ENCODE measurements at places on chromosomes 1 and 21. TPM values are rescaled to one million over a fixed set of nuclear protein-coding genes. Genes with fewer than 3 reads are reported as not detected.
A peak's percentile ranks its signal among the peaks of the same experiment; 100 is the strongest.

GRCh38 chr1:17926906-17927305, 171.8 kb downstream of the ACTL8 start:
- peaks cover 47% of the 10 kb centered on the region for H3K27me3 ChIP-seq
- no peak for DNase-seq
- H3K27ac ChIP-seq: no peak overlapping the region

- peaks cover 32% of the 10 kb centered on the region for H3K4me1 ChIP-seq
- no peak overlapping the region for H3K4me3 ChIP-seq
- no peaks in the 10 kb centered on the region for H3K27me3 ChIP-seq
- peaks cover 17% of the 10 kb centered on the region for H3K36me3 ChIP-seq
- DNase-seq: peak; percentile 1
Measured at GRCh38 chr21:14620152-14620551, 74.0 kb upstream of the SAMSN1 start.

DNA sequence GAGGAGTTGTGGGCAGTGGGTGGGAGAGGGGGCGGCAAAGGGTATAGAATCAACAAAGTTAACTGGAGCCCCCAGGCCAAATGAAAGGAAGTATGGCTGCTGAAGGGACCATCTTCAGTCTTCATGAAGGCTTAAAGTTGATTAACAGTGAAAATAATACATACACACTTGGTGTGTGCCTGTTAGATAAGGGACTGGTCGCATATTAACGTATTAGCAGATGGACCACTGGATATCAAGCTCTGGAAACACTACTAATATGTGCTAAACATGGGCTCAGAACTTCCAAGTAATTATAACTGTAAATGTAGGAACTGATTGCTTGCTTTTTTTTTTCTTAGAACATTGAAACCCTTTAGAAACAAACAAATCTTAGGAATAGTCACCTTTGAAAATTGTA, 224.7 kb upstream of the KIAA0040 start:
- H3K4me3 ChIP-seq: no peak overlapping the region
- H3K4me1 ChIP-seq: peaks cover 7% of the 10 kb centered on the region
- peaks cover 33% of the 10 kb centered on the region for H3K27me3 ChIP-seq

DNA sequence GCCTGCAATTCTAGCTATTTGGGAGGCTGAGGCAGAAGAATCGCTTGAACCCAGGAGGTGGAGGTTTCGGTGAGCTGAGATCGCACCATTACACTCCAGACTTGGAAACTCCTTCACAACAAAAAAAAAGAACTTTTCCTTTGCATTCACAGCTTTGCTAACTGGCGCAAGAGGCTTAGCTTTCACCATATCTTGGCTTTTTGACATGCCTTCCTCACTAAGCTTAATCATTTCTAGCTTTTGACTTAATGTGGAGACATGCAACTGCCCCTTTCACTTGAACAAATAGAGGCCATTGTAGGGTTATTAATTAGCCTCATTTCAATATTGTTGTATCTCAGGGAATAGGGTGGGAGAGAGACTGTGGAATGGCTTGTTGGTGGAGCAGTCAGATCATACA, 8.7 kb downstream of the KPNA6 start:
- no peaks in the 10 kb centered on the region for H3K27me3 ChIP-seq
- H3K4me1 ChIP-seq: peaks cover 60% of the 10 kb centered on the region

GRCh38 chr1:169483500-169483966, 2.2 kb downstream of the SLC19A2 start:
- peak overlapping the region; percentile 88 for H3K4me3 ChIP-seq
- H3K4me1 ChIP-seq: peaks cover 66% of the 10 kb centered on the region

DNA sequence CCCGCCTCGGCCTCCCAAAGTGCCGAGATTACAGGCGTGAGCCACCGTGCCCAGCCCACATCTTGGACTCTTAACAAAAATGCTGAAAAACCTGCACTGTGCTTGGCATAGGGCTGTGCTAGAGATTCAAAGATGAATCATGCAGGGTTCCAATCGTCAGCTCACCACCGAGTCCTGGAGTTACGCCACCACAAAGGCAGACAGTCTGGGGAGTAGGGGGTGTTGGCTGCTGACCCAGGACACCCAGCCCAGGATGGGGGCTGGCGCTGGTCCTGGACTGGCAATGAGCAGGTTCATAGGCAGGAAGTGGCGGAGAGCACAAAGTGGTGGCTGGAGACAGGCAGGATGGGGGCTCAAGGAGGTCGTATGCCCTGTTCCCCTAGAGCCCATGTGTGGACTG, 16.0 kb downstream of the PSRC1 start:
- H3K36me3 ChIP-seq: no peaks in the 10 kb centered on the region
- DNase-seq: no peak
- peaks cover 3% of the 10 kb centered on the region for H3K4me1 ChIP-seq
- H3K4me3 ChIP-seq: no peak overlapping the region
- no peak overlapping the region for H3K27ac ChIP-seq

DNA sequence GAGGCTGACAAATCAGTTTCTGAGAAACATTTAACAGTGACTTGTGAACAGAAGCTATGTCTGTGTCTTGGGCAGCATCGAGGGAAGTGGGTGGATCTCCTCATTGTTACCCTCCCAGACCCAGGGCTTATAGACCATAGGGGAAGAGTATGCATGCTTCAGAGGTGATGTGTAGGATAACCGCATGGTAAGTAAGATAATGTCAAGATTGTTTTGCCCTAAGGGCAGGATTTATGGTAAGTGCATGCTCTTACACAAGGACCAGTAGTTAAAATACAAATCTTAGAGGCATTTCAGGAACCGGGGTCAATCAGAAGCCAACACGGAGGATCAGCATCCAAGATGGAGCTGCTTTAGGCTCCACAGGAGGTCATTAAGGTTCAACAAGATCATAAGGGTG, 7.7 kb upstream of the PRMT2 start:
- peaks cover 49% of the 10 kb centered on the region for H3K4me1 ChIP-seq
- H3K27me3 ChIP-seq: no peaks in the 10 kb centered on the region
- H3K4me3 ChIP-seq: no peak overlapping the region
- H3K36me3 ChIP-seq: peaks cover 29% of the 10 kb centered on the region

- DNase-seq: peak; percentile 53
- peaks cover 72% of the 10 kb centered on the region for H3K4me1 ChIP-seq
- peak overlapping the region; percentile 93 for H3K4me3 ChIP-seq
- H3K27me3 ChIP-seq: no peaks in the 10 kb centered on the region
- peak overlapping the region; percentile 94 for H3K27ac ChIP-seq
- H3K36me3 ChIP-seq: peaks cover 48% of the 10 kb centered on the region
Measured at GRCh38 chr1:9691108-9691445, 39.5 kb downstream of the PIK3CD start.

DNA sequence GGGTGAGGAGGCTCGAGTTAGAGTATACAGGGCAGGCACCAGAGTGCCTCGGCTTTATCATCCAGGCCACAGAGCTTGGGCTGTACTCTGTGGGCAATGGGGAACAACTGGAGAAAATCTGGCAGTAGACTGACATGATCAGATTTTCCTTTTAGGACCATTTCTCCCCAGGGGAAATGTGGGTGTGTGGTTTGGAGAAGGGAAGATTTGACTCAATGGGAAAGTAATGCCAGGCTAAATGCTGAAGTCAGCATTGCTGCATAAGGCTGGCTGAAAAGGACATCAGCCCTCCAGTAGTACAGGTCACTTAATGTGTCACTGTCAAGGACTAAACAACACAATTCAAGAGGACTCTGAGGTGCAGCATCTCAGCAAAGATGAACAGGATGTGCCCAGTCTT, 5.0 kb downstream of the FYB2 start:
- H3K27me3 ChIP-seq: peaks cover 31% of the 10 kb centered on the region
- no peaks in the 10 kb centered on the region for H3K4me1 ChIP-seq
- H3K36me3 ChIP-seq: no peaks in the 10 kb centered on the region
- no peak for DNase-seq
- H3K27ac ChIP-seq: no peak overlapping the region
- no peak overlapping the region for H3K4me3 ChIP-seq

GRCh38 chr21:39523399-39523798, 71.6 kb downstream of the SH3BGR start:
- H3K27me3 ChIP-seq: peaks cover 1% of the 10 kb centered on the region
- no peak overlapping the region for H3K27ac ChIP-seq
- H3K4me1 ChIP-seq: peaks cover under 1% of the 10 kb centered on the region
- DNase-seq: no peak

GRCh38 chr1:65846866-65847265, 54.2 kb downstream of the PDE4B start:
- H3K4me1 ChIP-seq: no peaks in the 10 kb centered on the region
- H3K4me3 ChIP-seq: no peak overlapping the region
- no peak for DNase-seq
- H3K27ac ChIP-seq: no peak overlapping the region
- no peaks in the 10 kb centered on the region for H3K36me3 ChIP-seq
- H3K27me3 ChIP-seq: peaks cover 18% of the 10 kb centered on the region

- no peaks in the 10 kb centered on the region for H3K4me1 ChIP-seq
- H3K36me3 ChIP-seq: no peaks in the 10 kb centered on the region
- no peak overlapping the region for H3K27ac ChIP-seq
- no peak for DNase-seq
Measured at GRCh38 chr1:29406814-29407213, 170.5 kb downstream of the PTPRU start.

DNA sequence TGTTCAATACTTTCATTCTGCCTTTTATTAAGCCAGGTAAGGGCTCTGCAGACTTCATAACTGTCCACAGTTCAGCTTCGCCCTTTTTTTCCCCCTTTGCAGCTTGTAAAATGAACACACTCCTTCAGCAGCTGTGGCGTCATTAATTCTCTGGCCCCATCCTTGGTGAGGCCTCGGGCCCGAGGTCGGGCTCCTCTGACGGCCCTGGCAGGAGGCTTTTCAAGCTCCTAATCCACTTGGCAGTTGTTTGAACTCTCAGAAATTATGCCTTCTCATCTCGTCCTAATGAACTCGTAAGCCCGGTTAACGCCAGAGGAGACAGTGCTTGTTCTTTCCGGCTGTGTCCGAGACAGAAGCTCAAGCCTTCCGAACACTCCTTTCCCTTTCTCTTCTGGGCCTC, 18.1 kb upstream of the EPHA8 start:
- no peaks in the 10 kb centered on the region for H3K4me1 ChIP-seq
- DNase-seq: no peak
- H3K4me3 ChIP-seq: no peak overlapping the region

DNA sequence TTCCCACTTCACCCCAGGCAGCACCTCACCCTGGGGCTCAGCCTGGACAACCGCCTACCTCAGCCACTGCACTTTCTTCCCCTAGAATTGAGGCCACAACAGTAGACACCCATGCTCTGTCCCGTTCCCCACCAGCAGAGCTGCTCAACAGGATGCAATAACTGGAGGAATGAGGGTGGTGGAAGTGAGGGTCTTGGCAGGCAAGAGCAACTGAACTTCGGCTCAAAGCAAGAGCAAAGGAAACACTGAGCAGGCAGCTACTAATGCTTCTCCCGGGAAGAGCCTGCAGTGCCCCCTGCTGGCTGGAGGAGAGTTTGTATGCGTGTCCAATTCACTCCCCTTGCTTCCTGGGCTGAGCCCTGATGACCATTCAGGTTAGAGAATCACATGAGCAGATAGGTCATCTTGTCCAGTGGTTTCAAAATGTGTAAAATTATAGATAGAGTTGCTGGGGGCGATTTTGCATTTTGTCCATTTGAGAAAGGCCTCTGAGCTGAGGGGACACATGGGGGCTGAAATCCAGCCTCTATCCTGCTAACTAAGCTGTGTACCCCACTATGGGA, 13.9 kb downstream of the NT5C1A start:
- H3K27ac ChIP-seq: no peak overlapping the region
- peak; percentile 74 for DNase-seq
- H3K36me3 ChIP-seq: no peaks in the 10 kb centered on the region
- H3K27me3 ChIP-seq: peaks cover 15% of the 10 kb centered on the region
- peaks cover 11% of the 10 kb centered on the region for H3K4me1 ChIP-seq

DNA sequence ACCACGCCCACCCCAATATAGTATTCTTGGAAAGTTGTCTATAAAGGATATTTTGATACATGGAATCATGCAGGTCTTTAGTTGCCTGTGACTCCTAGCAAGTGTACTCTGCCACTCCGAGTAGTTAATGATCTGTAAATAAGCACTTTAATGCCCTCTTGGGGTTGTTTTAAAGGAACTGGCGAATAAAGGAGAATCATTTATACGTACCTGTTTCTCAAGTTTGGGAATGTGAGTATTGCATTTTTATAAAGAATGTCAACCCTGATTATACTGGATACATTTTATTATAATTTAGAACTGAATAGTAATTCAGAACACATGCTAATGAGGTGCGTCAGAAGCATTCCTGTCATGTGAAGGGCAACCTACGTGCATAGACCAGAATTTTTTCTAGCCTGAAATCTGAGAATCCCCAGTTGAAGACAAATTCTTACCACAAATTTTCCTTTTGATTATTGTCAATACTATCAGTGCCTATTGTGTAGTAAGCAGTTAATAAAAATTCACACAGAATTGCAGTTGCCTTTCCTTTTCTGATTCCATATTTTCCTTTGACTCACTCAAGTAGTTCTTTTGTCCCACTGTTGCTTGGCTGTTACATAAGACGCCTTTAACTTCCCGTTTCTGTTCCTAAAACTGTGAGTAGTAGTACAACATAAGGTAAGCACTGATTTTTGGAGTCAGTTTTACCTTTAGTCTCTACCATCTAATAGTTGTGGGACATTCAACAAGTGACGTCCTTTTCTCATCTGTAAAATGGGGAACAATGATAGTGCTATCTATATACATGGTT, 5.1 kb downstream of the AHCYL1 start:
- peaks cover 23% of the 10 kb centered on the region for H3K36me3 ChIP-seq
- H3K4me3 ChIP-seq: no peak overlapping the region
- H3K4me1 ChIP-seq: peaks cover 59% of the 10 kb centered on the region
- DNase-seq: no peak
- H3K27ac ChIP-seq: no peak overlapping the region
- H3K27me3 ChIP-seq: no peaks in the 10 kb centered on the region

DNA sequence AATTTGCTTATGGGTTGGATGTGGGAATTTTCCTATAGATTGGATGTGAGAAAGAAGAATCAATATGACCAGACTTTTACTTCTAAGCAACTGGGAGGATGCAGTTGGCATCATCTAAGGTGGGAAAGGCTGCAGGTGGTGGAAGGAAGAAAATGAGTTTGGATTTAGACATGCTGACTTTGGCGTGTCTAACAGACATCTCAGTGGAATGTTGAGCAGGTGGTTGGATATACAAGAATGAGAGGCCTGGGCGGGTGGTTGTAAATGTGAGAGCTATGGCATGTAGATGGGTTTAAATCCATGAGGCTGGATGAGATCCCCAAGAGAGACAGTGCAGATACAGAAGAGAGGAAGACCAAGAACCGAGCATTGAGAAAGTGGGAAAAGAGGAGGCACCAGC, 10.5 kb downstream of the ADORA1 start:
- no peak overlapping the region for H3K27ac ChIP-seq
- H3K4me1 ChIP-seq: peaks cover 2% of the 10 kb centered on the region
- no peak for DNase-seq
- peaks cover 4% of the 10 kb centered on the region for H3K27me3 ChIP-seq
- H3K4me3 ChIP-seq: no peak overlapping the region

ERO1B gene
- total RNA-seq: 2.8 TPM

MYBPH gene
- total RNA-seq: not detected

FCRL2 gene
- total RNA-seq: 0.26 TPM

THRAP3 gene
- total RNA-seq: 159 TPM

DDR2 gene
- 0.38 TPM for total RNA-seq

GPR89A gene
- total RNA-seq: 28.1 TPM

DPM3 gene
- 26.8 TPM for total RNA-seq
